MG63 (cell line): ENCODE measurements at places on chromosomes 12 and 14. TPM values are rescaled to one million over a fixed set of nuclear protein-coding genes. Genes with fewer than 3 reads are reported as not detected.
A peak's percentile ranks its signal among the peaks of the same experiment; 100 is the strongest.

DNA sequence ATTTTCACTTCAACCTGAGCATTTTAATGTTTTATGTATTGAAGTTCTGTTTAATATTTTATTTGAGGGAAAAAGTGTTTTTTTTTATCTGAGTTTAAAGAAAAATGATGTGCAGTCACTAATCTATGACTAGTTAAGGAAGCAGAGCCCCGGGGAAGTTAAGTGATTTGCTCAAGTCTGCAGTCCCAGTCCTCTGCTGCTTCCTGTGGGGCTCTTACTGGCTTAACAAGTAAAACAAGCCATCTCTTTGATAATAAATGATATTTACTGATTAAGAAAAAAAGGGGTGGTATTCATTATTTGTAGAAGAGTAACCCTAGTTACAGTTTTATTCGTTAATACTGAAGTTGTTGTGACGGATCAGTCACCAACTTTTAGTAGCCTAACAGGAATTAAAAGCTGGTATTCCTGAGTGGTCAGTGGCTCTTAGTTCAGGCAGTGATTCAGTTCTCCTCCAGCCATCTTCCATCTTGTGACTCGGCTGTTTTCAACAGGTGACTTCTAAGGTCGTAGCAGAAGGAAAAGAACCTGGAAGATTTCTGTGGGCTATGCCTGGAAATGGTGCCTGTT lies 21.7 kb downstream of the BICDL1 start:
- DNase-seq: no peak

DNA sequence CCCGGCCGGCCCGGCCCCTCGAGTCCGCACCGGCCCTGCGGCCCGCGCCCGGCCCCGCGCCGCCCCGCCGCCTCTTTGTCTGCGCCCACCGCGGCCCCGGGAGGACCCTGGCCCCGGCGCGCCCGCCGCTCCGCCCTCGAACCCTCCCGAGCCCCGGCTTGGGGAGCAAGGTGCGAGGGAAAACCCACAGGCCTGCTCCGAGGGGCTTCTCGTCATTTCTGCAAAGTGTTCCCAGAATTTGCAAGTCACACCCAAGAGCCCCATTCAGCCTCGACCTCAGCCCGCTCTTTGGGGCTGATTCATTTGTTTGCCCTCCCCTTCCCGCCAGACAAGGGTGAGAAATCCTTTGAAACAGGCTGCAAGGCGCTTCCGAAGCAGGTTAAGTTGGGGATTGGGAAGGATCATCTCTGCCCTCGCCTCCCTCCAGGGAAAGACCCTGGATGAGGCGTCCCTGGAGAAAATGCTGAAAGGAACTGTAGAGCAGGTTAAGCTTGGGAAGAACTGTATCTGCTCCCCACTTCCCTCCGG lies 325 bp upstream of the CLIP1 start:
- peak; percentile 61 for DNase-seq

- no peak for DNase-seq
Observed at GRCh38 chr12:27818401-27818918, 38.4 kb upstream of the MANSC4 start.

GRCh38 chr14:55645845-55646832 lies 66.1 kb downstream of the KTN1 start:
- DNase-seq: no peak

GRCh38 chr14:104505085-104506074 lies 74.2 kb upstream of the C14orf180 start:
- no peak for DNase-seq

- no peak for DNase-seq
Observed at GRCh38 chr14:88106377-88106776, 101.4 kb downstream of the GPR65 start.

- DNase-seq: no peak
Observed at GRCh38 chr14:28987516-28987915, 220.9 kb downstream of the FOXG1 start.

DNA sequence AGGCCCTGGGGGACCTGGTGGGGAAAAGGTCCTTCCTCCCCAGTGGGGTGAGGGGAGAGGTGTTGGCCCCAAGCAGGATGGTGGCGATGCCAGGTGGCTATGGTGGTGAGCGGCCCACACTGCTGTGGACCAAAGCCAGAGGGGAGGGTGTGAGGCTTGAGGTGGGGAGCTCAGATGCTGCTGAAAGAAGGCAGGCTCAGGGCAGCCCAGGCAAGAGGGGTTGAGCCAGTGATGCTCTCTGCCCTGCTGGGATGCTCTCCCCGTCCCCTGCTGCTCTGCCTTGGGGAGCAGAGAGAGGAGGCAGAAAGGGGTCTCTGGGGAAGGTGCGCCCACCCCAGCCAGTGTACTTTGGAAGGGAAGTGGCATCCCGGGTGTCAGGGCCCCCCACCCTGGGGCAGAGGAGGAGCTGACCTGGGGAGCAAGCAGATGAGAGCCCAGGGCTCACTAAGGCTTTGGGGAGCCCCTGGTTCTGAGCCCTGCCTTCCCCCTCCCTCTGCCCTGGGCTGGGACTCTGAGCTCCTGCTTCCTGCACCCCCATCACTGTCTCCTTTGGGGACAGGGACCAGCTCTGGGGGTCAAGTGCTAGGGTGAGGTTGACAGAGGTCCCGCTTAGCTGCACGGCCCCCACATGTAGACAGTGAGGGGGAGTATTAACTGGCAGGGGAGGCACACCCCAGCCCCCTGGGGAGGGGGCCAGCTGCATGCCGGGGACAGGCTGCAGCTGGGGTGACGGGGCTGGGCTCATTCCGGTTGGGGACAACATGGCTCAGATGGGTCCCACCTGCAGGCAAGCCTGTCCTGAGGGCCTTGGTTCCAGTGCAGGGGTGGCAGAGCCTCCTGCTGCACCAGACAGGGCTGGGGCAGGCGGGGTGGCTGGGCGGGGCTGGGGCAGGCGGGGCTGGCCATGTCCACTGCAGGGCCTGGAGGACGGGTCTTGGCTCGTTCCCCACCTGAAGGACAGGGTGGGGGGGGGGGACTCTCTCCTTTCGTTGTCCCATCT lies 124.4 kb downstream of the KIF26A start:
- DNase-seq: no peak

DNA sequence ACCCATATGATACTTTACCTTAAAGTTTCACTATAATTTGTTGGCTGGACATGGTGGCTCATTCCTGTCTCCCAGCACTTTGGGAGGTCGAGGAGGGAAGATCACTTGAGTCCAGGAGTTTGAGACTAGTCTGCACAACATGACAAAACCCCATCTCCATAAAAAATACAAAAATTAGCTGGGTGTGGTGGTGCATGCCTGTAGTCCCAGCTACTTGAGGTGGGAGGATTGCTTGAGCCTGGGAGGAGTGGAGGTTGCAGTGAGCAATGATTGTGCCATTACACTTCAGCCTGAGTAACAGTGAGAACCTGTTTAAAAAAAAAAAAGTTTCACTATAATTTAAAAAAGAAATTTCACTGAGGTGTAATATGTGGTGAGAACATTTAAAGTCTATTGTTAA lies 21.2 kb downstream of the DERA start:
- no peak for DNase-seq

- DNase-seq: no peak
Observed at GRCh38 chr14:66476964-66477363, 9.2 kb upstream of the CCDC196 start.

GRCh38 chr14:99560922-99561683 lies 42.9 kb downstream of the CCDC85C start:
- DNase-seq: no peak

DNA sequence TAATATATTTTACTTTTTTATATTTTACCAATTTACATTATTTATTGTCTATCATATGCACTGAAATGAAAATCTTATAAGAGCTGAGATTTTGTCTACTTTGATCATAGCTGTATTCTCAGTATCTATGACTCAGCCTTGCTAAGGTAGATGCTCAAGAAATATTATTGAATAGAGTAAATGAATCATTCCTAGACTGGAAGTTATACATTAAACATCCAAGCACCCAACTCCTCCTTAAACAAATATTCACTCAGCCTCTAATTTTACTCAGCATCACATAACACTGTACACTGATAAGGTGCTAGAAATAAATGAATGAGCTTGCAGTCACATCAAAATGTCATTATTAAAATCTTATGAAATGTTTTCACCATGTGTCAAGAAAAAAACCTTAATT lies 1424.9 kb downstream of the LRFN5 start:
- no peak for DNase-seq

GRCh38 chr12:89800435-89800834 lies 91.8 kb upstream of the ATP2B1 start:
- DNase-seq: no peak

DNA sequence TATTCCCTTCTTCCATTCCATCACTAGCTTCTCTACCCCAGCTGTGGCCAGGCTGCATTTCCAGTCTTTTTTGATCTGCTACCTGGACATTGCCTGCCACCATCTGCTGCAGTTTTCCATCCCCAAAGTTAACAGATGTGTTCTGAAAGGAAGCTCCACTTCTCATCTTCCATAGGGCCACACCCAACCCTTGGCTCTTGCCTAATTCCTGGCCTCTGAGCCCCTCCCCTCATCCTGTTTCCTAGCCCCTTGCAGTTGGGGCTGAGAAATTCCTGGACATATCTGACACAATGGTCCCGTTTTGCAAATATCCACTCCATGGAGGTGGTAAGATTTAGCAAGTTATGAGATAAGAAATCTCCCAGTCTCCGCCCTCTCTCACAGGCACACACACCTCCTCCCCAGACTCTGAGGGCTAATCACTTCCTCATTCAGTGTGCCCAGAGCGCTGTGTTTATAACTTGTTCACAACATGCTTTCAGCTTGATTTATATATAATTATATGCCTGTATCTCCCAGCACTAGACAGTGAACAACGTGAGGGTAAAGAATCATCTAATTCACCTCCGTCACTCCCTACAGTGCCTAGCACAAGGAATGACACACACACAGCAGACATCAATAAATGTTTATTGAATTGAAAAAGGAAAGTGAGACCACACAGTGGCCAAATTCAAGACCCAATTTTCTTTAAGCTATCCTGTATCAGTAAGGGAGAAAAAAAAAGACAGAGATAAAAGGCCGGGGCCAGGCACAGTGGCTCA lies 13.4 kb downstream of the SMUG1 start:
- no peak for DNase-seq

Gene SMCO2
- total RNA-seq: not detected in 2 replicates

Gene SDSL
- 11.0 and 54.2 TPM in 2 replicates for total RNA-seq

Gene PIWIL1
- not detected in 2 replicates for total RNA-seq

Gene TAS2R8
- total RNA-seq: not detected in 2 replicates

Gene TGM1
- 0.86 and 2.0 TPM in 2 replicates for total RNA-seq

Gene IQSEC3
- total RNA-seq: not detected in 2 replicates
